OCI-LY7 (cell line): ENCODE measurements at places on chromosomes 4 and X.
A peak's percentile ranks its signal among the peaks of the same experiment; 100 is the strongest.

DNA sequence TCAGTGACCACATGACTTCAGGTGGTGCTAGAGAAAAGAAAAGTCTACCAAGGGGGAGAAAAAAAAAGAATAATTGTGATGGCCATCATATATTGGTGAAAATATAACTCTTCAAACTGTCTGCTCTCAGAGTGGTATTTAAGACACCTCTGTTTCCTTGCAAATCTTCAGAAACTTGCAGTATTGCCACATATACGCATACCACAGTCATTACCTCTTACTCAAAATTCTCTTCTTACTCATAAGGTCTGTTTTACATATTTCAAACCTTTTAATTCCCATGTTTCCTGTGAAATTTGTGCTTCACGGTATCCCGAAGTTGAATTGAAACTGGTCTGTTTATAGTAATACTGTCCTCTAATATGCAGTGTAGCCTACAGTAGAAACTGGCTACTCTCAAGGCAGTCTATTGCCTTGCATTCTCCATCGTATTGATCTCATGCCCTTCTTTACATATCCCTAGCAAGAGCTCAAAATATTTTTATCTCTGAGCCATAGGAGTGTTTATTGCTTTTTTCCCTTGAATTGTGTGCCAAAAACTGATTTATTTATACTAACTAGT, 34.7 kb upstream of the LHFPL1 start:
- DNase-seq = no peak

DNA sequence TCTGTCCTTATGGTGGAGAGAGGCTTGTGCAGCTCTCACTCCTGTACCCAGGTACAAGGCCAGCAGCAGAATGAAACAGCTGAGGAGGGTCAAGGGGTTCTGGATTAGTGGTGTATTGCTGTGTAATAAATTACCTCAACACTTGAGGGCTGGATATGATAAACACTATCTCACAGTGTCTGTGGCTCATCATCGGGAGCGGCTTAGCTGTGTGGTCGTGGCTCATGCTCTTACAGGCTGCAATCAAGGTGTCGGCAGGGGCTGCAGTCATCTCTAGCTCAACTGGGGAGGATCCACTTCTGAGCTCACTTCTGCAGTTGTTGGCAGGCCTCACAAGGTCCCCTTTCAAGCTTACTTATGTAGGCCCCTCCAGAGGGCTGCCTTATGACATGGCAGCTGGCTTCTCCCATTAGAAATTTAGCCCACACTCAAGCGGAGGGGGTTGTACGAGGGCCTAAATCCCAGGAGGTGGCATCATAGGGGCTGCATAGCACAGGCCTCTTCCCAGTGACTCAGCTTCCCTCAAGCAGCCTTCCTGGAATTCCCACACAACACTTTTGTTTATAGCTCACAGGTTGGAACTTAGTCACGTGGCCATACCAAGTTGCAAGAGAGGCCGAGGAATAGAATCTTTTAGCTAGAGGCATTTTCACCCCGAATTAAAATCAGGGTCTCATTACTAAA, 148.2 kb upstream of the RPS6KA3 start:
- no peak for DNase-seq

- no peak for DNase-seq
These were observed 2.4 kb downstream of the SMARCA5 start for GRCh38 chr4:143515905-143516304.

GRCh38 chrX:40054793-40055192, 43.0 kb downstream of the BCOR start:
- no peak for DNase-seq

GRCh38 chr4:140719686-140720085, 36.5 kb downstream of the TBC1D9 start:
- DNase-seq = peak; percentile 43

DNA sequence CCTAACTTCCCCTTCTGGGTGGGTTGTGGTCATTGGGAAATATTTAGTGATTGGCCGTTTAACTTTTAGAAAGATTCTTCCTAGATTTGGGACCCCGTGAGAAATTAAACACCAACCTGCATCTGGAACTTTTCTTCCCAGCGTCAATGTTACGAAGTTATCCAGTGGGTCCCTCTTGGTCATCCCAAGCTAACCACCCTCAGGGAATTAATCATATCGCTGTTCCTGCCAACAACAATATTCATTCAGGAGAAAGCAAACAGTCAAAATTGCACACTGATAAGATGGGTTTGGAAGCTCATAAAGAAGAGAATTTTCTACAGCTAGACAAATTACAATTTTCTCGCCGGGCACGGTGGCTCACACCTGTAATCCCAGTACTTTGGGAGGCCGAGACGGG, 121.2 kb upstream of the STX18 start:
- DNase-seq = no peak
